NCI-H2029 treated with DMSO at 0.1 percent for 48 hours (cell line): ENCODE measurements at places on chromosomes 6 and 20.

- DNase-seq: no peak
These were observed 146.6 kb upstream of the AKIRIN2 start for GRCh38 chr6:87848616-87849015.

GRCh38 chr6:163958646-163959045, 544.1 kb downstream of the QKI start:
- DNase-seq: no peak

DNA sequence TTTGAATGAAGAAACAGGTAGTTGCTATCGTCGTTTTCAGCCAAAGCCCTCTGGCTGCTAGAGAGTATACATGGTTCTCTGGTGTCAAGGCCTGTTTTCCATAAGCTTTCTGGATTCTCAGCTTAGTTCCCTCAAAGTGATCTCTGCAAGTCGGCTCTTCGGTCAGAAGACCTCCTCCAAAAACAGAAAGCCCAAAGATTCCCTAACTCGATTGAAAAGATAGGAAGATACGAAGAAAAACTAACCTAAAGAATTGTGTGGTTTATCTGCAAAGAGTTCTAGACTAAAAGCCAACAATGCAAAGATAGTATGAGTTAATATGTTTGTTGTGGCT, 545 bp upstream of the ASCC3 start:
- peak; percentile 61 for DNase-seq

DNA sequence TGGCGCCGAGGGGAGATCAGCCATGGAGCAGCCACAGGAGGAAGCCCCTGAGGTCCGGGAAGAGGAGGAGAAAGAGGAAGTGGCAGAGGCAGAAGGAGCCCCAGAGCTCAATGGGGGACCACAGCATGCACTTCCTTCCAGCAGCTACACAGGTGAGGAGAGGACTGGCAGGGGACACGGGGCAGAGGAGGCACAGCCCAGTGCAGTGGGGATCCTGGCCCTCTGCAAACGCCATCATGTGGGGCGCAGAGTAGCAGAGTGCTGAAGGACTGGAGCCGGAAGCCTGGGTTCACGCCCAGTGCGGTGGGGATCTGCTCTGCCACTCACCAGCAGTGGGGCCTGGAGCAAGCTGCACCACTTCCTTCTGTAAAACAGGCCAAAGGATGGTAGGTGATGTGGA, 41.1 kb upstream of the FANCE start:
- DNase-seq: no peak

- DNase-seq: no peak
These were observed 49.5 kb downstream of the NCOA3 start for GRCh38 chr20:47551222-47551621.

DNA sequence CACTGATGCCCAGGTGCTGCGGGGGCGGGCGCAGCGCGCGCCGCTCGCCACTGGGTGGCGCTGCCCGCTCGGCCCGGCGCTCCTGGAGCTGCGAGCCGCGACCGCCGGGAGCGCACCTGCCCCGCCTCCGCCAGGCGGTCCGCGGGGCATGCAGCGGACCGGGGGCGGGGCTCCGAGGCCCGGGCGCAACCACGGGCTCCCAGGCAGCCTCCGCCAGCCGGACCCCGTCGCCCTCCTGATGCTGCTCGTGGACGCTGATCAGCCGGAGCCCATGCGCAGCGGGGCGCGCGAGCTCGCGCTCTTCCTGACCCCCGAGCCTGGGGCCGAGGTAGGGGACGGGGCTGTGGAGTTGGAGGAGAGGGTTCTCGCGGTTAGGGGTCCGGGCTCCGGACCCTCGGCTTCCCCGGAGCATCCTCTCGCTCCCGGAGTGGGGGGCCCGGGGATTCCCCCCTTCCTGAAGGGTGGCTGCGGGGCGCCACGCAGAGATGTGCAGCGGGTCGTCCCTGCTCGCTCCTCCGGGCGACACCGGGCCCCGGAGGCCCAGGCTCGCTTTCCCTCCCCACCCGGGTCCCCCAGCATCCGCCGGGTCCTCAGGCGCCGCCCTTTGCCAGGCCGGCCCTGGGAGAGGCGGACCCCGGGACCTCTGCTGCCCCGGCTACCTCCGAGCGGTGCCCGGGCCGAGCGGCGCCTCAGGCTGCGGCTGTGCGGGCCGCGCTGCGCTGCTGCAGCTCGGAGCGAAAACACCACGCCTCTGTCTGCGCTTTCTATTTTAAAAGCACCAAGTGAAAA, at the start of gene BCAS4:
BCAS4 (plus strand) TSS at position 216 of the 789 bp plus-strand sequence; CDS start at position 239, 23 bp downstream.
- DNase-seq: no peak

- DNase-seq: no peak
These were observed 27.5 kb upstream of the LRFN2 start for GRCh38 chr6:40614671-40615070.

DNA sequence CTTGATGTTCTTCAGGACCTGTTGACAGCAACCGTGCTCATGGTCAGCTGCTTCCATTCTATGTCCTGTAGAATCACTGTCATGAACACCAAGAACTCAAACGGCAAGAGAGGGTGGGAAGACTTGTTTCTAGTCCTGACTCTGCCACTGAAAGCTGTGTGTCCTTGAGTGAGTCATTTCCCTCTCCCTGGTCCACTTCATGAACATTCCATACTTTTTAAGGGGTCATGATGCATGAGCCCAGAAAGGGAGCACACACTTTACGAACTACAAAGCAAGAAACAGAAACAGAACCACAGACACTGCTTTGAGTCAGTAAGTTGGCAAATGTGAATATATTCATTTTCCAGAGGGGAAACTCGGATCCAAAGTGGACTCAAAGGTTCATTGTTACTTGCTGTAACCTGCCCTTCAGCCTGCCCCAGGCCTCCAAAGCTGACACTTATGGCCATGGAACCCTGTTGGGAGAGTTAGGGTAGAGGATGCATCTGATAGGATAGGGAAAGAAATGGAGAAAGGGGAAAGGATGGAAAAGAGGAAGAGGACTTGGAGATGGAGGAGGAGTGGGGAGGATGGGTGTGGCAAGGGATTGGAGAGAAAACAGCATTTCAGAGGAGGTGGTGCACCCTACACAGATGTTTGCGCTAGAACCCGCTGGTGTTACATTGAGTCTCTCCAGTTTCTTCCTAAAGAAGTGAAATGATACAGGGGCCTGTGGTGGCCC, 129.8 kb downstream of the FOXO3 start:
- no peak for DNase-seq

DNA sequence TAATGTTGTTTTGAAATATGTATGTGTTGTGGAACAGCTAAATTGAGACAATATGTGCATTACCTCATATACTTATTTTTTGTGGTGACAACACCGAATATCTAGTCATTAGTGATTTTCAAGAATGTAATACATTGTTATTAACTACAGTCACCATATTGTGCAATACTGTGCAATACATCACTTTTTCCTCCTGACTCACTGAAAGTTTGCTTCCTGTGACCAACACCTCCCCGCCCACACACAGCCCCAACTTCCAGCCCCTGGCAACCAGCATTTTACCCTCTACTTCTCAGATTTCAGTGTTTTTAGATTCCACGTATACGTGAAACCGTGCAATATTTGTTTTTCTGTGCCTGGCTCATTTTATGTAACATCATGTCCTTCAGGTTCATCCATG, 627.9 kb downstream of the PRKN start:
- no peak for DNase-seq

GRCh38 chr6:7919871-7920270, 9.3 kb upstream of the TXNDC5 start:
- DNase-seq: no peak

GRCh38 chr6:158283304-158283980, 28.8 kb upstream of the TULP4 start:
- DNase-seq: no peak

GRCh38 chr6:43291708-43292107, 6.4 kb upstream of the SLC22A7 start:
- DNase-seq: no peak

GRCh38 chr20:4170621-4171537, 155.5 kb upstream of the RNF24 start:
- DNase-seq: no peak

DNA sequence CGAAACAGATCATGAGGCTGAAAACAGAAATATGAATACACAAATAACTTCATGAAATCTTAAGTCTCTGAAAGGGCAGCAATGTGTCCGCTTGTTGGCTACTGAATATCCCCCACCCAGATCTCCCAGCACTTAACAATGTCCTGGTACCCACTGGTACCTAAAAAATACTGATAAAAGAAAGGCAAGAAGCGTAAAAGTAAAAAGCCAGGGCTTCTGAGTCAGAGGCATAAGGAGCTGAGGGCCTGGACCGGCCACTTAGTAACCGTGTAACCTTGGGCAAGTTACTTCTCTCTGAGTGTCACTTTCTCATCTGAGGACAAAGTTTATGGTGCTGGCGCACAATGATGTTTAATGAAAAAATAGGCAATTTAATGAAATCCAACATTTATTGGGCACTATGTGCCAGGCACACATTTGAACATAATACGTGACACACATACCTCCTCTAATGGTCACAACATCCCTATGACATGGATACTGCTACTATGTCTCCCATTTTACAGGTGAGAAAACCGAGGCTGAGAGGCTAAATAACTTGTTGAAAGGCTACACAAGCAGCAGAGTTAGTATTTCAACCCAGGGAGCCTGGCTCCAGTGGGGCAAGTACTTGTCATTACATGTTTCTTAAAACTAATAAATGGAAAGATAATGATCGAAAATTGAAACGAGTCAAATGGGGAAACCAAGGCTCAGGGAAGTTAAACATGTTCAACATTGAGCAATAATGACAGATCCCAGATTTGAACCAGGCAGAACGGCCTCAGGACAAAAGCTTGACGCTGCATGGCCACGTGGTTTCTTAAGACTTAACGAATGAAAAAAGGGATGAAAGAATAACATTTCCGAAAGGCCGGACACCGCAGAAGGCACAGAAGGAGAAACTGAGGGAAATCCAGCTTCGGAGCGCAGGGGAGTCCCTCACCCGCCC, 828 bp downstream of the TP53RK start:
- DNase-seq: no peak

DNA sequence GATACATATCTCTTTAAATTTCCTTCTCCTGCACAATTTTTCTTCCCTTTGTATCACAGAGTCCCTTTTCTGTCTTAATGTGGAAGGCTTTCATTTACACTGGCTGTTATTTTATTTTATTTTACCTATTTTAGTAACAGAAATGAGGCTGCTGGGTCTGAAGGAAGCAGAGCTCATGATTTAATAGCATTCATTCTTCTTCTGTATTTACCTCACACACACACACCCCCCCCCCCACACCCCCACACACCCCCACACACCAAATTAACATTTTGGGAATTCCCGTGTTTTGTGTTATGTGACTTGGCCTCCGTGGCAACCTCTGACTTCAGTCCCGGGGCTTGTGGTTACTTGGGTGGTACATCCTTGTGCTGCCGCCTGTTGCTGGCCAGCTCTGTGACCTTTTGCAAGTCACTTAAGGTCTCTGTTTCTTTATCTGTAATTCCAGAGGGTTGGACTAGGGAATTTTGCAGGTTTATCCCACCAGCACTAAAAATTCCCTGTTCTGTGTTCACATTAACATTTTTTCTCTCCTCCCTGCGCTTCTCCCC, 108.8 kb downstream of the TIAM2 start:
- no peak for DNase-seq

GRCh38 chr6:95240514-95240913, 336.8 kb upstream of the MANEA start:
- DNase-seq: no peak

- no peak for DNase-seq
These were observed 82.9 kb downstream of the KIF6 start for GRCh38 chr6:39642270-39642669.

DNA sequence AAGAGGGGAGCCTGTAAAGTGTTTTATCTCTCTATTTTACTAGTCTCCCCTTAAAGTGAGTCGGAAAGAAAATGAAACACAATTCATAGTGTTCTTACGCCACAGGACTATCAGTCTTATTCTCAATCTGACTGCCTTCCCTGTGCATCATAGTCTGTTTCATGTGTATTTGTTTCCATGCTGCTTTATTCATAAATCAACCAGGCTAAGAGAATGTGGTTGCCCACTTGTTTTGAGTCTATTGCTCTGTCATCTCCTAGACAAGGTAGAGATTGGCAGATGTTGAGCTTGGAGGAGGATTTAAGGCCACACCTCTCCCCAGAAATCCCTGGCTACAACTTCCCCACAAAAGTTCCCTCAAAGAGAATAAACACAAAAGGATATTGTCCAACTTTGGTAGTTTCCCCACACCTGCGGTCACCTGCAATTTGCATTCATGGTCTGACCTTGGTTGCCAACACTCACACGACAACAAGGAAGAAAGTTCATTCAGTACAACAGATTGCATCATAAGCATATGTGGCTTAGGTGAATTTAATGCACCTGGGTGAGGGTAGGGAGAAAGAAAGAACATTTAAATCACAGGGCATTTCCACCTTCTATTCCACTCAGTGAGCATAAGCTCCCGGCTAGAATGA, 167.1 kb upstream of the FBXL4 start:
- no peak for DNase-seq

DNA sequence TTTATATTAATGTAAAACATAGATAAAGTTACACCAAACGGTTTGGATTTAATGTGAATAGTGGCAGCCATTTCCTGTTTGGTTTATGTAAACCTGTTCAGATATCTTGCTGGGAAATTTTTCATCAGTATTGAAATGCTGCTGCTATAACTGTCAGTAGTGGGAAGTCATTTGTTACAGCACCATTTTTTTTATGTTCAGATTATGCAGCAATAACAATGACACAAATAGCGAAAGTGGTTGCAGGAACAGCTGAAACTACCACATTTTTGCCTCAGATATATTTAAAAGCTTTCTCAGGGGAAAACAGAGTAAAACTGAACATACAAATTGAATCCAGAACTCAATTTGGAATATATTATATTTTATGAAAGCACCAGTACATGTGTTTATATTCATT, 128.8 kb upstream of the SIM1 start:
- DNase-seq: no peak

- DNase-seq: no peak
These were observed 73.0 kb upstream of the NRSN1 start for GRCh38 chr6:24053057-24053456.

- DNase-seq: no peak
These were observed 122.3 kb downstream of the PREX1 start for GRCh38 chr20:48705240-48706115.

DNA sequence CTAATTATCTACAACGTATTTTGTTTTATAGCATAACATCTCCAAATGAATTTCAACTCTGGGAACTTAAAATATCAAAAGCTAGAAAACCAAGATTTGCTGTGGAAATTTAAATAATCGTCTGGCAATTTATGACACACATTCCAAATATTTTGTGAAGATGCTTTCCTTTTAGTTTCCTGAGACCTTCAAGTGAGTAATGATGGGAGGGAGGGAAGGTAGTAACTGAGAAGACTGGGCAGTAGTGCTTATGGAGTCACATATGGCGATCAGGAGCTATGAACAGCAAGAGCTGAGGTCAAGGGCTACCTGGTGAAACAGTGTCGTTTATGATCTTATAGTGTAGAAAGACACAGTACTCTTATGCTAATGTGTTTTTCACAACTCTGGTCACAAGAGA, 178.2 kb upstream of the THEMIS start:
- DNase-seq: no peak
